ENCODE measurements at places on chromosomes 1 and 21. TPM values are rescaled to one million over a fixed set of nuclear protein-coding genes. Genes with fewer than 3 reads are reported as not detected.

Gene OR2T29
- total RNA-seq = not detected

Gene HAO2
- total RNA-seq = not detected

Gene CD244
- total RNA-seq = not detected

Gene F5
- total RNA-seq = 0.13 TPM

GRCh38 chr1:97252076-97252475 lies 530.5 kb downstream of the PTBP2 start:
- DNase-seq = no peak

- DNase-seq = no peak
These were observed 49.1 kb downstream of the DDX20 start for GRCh38 chr1:111804776-111805175.

DNA sequence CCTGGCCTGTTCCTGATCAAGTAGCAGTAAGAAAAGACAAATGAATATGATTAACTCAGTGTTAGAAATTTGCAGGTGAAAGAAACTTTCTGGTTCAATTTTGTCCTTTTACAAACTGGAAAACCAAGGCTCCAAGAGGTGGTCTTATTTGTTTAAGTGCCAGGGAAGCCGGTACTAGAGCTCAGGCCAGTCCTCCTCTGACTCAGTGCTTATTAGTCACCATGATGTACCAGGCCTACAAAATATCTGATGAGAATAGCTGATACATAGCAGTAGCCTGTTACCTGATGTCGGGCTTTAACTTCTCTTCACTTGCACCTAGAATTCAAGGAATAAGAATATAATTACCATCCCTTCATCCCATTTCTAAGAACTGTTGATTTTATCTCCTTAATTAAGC lies 394.8 kb downstream of the LMX1A start:
- no peak for DNase-seq

DNA sequence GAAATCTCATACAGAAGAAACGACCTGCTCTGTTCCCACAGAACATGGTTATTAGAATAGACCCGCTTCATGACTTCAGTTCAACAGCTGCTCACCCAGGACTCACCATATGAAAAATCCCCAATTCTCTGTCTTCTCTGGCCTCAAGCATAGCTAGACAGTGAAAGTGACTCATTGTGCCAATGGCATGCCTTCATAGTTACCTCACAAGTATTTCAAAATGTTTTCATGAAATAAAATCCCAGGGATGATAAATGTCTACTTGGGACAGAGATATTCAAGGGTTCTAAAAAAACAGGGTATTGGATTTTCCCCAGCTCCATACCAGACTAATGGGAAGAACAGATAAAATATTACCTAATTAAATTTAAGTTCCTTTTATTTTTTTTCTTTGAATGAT lies 82.3 kb downstream of the NOTCH2 start:
- DNase-seq = no peak

DNA sequence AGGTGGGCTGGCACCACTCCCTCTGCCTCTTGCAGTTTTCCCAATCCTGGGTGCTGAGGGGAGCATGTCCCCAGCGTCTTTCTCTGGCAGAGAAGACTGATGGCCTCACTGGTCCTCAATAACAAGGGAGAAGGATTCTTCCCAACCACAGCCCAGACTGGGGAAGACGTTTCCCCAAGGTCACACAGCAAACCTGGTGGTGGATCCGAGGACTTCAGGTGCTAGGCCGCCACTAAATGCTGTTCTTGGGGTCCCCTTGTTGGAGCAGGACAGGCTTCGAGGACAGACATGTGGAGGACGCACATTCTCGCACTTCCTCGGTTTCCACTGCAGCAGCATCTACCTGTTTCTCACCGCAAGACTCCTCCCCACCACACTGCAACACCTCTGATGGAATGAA lies 30.9 kb upstream of the PAX7 start:
- DNase-seq = no peak

GRCh38 chr21:33396951-33397350 lies 6.3 kb upstream of the IFNGR2 start:
- DNase-seq = no peak

DNA sequence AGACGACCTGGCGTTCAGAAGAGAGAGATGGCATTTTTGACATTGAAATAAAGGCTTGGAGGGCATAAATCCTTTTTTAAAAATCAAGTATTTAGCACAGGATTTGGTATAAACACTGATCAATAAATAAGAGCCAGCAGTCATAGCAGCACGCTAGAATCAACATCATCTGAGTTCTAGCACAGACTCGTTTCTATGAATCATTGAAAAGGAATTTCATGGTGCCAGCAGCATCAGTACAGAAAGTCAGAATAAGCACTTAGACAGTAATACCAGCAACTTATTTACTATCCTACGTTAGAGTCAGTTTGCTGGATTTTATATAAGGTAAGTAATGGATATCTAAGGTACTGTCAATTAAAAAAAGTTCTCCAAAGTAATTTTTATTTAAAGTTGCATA lies 119.3 kb downstream of the HLCS start:
- peak; percentile 11 for DNase-seq

DNA sequence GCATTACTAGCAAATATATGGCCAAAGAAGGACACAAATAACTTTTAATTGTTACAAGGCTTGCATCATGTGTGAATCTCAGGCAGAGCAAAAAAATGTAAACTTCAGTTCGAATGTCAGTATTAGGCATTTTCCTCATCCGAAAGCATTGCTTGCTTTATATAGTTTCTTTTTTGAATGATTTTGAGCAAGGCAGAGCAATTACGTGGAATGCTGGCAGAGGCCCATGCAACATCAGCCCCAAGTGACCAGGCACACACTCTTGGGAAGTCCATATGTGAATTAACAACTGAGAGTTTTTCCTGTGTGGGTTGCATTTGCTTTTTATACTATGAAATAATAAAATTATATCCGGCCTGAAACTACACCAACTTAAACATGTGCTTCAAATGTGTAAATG lies 274.8 kb downstream of the PTPRC start:
- DNase-seq = no peak

GRCh38 chr1:202452508-202452907 lies 104.0 kb downstream of the PPP1R12B start:
- DNase-seq = no peak

GRCh38 chr1:178509414-178510007 lies 3.4 kb upstream of the TEX35 start:
- DNase-seq = no peak

- DNase-seq = no peak
These were observed 614.9 kb upstream of the TMPRSS15 start for GRCh38 chr21:19018529-19018928.

DNA sequence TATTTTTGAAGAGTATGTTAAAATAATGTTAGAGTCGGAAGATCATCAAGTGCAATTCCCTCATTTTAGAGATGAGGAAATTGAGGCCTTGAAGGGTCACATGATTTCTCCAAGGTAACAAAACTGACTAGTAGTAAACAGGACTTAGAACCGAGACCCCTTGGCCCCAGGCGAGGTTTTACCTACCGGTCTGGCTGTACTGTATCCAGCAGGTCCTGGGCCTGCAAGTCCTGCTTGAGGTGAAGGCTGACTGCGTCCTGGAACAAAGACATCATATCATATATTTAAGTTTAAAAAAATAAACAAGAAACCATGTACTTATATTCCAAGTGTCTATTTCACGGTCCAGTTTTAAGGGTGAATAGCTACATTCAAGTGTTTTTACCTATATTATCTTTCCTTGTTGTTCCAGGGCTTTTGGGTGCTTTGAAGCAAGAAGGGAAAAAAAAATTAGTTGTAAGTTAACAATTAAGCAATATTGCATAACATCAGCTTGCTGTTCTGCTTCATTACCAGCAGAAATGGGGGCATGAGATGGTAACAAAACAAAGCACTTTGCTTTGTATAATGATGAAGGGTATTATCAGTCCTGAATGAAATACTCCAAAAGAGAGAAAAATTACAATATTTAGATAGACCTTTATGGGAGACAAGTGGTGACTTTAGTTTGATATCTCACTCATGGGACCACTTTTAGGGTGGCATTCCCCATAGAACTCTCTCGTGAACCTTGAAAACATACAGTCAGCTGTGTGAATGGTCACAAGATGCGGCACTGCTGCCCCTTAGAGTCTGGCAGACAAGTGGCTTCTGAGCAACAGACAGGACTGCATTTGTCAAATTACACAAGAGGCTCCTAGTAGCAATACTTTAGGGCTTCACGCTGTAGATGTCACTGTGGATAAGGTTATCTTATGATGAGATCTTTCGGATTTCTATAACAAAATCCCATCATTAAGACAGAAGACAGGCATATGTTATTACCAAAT lies 29.8 kb upstream of the CFAP298 start:
- DNase-seq = no peak

GRCh38 chr1:188425687-188426086 lies 1596.9 kb downstream of the PLA2G4A start:
- DNase-seq = no peak

DNA sequence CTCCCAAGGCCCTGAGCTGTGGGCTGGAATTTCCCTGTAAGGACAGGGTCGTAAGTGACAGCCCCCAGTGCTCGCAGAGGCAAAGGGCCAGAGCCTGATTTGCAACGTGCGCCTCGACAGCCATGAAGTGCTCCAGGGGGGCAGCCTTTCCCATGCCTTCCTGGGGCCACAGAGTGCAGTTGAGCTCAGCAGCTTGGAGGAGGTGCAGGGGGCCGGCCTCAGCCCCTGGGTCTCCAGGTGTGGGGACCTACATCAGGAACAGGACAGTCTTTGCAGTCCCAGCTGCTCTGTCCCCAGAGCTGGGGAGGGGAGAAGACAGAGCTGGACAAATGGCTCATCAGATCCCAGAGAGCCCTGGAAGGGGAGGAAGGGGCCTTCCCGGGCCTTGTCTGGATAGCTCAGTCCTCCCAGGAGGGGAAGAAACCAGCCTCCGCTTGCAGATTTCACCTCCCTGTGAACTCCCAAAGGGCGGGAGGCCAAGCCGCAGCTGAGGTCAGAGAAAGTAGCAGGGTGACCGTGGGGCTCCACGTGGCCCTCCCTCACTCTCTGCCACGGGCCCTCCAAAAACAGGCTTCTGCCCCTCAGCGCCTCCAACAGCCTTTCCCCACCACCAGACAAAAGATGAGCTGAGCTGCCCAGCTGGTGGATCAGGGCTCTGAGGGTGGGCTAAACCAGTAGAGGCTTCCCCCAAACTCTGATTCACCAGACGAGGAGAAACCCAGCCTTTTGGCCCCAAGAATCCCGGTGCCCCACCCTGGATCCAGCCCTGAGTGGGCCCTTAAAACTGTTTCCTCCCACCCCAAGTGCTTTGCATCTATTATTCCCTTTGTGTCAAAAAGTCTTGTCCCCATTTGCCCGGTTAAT lies 76.5 kb downstream of the DHRS3 start:
- DNase-seq = no peak

Data from pulmonary artery endothelial cell (primary cell).